ENCODE measurements at places on chromosomes 4 and X.

GRCh38 chr4:9384126-9384525 is 21.2 kb downstream of the USP17L30 start:
- no peak for DNase-seq

- DNase-seq: no peak
Observed at GRCh38 chr4:142812091-142812490, 34.0 kb downstream of the INPP4B start.

DNA sequence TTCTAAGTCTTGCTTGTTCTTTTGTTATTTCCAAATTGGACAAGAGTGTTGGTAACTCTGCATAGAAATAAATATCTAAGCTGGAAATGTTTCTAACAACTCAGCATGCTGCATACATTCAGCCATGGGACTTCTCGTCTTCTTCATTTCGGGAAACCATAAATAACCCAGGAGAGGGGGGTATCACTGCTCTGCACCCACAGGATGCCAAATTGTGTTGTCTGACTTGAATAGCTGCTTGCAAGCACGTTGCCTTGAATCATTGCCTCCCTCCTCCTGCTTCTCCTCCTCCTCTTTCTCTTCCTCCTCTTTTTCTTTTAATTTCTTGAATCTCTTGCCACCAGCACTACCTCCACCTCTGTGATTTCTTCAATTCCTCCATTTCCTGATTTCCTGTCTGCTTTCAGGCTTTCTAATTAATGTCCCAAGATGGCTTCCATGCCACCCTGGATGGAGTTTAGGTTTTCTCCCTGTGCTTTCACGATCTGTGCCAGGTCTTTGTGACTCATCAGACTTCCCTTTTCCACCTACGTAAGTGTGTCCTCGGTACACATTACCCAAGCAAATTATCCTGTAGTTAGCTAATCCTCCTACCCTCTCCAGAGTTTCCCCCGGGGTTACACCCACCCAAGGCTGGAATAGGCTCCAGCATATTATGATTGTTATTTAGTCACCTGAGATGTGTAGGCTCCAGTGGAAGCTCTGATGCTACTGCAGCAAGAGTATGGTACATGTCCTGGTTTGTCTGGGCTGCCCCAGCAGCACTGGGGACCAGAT is 122.6 kb upstream of the VCX3B start:
- DNase-seq: no peak

- DNase-seq: no peak
Observed at GRCh38 chr4:6408263-6408662, 64.2 kb downstream of the PPP2R2C start.

- DNase-seq: no peak
Observed at GRCh38 chrX:69128588-69128987, 36.7 kb downstream of the PJA1 start.

DNA sequence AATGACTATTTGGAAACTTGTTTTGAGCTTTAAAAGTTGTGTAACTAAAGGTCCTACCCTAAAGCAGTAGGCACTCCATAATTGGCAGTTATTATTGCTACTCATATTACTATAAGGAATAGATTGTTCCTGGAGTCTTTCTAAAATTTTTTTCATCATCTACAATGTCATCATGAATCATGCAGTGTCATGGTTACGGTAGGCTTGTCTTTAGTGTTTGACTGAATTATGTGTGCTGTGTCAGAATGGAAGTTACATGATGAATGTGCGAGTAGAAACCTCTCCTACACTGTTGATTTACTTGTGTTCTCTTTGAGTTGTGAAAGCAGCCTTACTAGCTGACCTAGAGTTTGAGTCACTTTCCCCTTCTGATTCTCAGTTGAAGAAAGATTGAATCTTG is 1099.9 kb downstream of the RAPGEF2 start:
- no peak for DNase-seq

GRCh38 chr4:126611900-126612299 is 1020.9 kb upstream of the INTU start:
- no peak for DNase-seq

- DNase-seq: no peak
Observed at GRCh38 chrX:113222305-113222704, 381.7 kb upstream of the AMOT start.

GRCh38 chrX:9316096-9316495 is 148.8 kb upstream of the TBL1X start:
- no peak for DNase-seq

GRCh38 chr4:7910952-7911578 is 28.6 kb downstream of the AFAP1 start:
- DNase-seq: no peak

GRCh38 chr4:81756973-81757372 is 285.3 kb upstream of the RASGEF1B start:
- no peak for DNase-seq

DNA sequence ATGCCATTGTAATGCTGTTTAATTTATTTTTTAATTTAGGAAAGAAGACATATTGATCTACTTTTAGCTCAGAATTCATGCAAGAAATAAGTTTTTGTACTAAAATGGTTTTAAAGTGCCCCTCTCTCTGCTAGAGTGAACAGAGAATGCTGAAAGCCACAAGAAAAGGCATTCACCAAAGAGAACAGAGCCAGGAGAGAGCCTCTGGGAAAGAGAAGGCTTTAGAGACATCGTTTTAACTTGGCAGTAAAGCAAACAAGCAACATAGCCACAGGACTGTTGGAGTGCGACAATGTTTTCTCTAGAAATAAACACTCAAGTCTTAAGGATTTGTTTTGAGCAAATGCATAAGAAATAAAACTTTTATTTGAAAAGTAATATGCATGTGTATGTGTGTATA is 484.1 kb upstream of the CPEB2 start:
- no peak for DNase-seq

DNA sequence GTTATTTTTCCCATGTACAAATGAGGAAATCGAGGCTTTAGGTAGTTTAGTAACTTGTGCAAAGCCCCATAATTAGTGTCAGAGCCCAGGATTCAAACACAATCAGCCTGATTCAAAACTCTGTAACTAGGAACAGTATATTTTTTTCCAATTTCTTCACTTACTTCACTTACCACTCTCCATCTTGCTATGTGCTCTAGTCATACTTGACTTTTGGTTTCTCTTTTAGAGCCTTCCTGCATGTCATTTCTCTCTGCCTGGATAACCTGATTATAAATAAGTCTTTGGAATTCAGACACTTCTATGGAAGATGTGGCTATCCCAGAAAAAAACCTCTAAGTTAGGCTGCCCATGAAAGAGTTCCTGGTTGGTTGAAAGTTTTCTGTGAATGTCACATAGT is 22.2 kb downstream of the SATL1 start:
- DNase-seq: no peak

- no peak for DNase-seq
Observed at GRCh38 chr4:140602714-140603113, 34.0 kb upstream of the UCP1 start.

GRCh38 chrX:48531358-48531959 is 8.1 kb upstream of the TBC1D25 start:
- no peak for DNase-seq

DNA sequence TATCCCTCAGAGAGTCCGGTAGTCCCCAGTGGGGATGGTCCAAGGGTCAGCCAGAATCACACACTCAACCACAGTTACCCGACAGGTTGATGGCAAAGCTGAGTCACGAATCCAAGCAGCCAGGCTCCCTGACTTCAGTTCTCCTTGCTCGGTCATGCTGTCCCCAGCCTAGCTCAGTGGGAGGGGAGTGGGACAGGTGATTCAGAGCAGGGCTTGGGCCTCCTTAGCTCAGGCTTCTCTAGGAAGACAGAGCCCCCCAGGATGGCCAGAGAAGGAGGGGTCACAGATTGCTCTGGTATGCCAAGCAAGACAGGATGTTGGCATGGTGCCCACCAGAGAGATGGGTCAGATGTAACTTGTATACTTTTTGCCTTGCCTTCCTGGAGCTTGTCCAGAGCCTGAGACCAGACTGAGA is 66.5 kb downstream of the EFNB1 start:
- no peak for DNase-seq

DNA sequence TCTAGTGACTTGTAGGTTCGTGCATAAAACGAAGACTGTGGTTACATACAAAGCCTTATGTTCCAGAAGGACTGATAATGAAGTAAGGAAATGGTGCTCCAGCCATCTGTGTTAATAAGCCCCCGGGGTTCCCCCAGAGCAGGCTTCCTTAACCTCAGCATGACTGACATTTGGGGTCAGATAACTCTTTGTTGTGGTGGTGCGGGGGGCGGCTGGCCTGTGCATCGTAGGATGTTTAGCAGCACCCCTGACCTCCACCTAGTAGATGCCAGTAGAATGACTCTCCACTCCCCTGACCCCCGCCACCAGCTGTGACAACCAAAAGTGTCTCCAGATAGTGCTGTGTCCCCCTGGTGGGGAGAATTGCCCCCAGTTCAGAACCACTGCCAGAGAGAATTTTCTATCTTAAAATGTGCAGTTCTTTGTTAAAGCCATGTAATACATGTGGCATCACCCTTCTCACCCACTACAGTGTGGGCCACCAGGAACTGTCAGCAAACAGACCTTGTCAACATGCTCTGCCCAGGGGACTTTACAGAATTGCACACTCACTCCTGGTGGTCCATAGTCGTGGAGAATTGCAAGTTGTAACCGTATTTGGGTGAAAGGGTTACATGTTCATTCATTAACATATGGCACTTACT is 7.5 kb downstream of the SH3KBP1 start:
- no peak for DNase-seq

DNA sequence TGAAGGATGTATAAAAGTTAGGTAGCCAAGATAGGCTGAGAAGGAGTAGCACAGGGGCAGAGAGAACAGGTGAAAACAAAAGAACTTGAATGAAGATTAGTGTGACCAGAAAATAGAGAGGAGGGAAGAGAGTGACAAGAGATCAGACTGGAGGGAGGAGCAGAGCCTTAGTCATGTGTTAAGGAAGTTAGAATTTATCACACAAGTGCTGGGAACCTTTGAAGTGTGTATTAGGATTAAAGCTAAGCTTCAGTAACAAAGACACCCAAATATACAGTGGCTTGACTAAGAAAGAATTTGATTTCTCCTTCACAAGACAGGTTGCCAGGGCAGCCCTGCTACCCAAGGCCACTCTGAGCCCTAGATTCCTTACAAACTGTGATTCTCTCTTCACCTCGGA is 10.7 kb upstream of the CCDC149 start:
- no peak for DNase-seq

DNA sequence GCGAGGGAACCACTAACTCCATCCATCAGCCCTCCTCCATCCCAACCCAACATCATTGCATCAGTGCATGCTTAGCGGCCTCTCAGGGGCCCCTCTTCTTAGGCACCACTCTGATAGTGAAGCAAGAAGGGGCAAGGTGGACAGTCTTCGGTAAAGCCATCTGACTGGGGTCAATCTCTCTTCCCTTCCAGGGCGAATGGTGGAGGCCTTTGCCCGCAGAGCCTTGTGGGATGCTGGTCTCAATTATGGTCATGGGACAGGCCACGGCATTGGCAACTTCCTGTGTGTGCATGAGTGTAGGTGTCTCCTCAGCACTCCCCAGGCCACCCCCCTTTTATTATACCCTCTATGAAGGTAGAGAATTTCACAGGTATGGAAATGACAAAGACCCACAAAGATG is 18.8 kb upstream of the SASH3 start:
- no peak for DNase-seq

DNA sequence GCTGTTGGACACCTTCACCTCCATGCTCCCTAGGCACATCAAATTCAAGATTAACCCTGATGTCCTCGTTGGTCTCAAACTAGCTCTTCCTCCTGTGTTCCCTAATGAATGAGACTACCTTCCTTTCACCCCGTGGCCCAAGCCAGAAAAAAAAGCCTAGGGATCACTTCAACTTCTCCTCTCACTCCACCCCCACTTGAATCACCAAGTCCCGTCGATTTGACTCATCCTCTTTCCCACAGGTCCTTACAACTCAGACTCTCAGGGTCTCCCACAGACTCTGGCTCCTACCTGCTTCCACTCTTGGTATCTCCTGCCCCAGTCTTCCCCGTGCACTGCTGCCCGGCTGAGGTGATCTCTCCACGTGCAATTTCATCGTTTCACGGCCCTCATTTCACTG is 8.5 kb downstream of the SLC25A43 start:
- no peak for DNase-seq

GRCh38 chrX:2262668-2263055 is 238.1 kb downstream of the DHRSX start:
- DNase-seq: no peak

GRCh38 chr4:144906181-144906925 is 191.6 kb downstream of the ANAPC10 start:
- DNase-seq: no peak

- no peak for DNase-seq
Observed at GRCh38 chr4:169986369-169986768, 39.8 kb downstream of the MFAP3L start.

DNA sequence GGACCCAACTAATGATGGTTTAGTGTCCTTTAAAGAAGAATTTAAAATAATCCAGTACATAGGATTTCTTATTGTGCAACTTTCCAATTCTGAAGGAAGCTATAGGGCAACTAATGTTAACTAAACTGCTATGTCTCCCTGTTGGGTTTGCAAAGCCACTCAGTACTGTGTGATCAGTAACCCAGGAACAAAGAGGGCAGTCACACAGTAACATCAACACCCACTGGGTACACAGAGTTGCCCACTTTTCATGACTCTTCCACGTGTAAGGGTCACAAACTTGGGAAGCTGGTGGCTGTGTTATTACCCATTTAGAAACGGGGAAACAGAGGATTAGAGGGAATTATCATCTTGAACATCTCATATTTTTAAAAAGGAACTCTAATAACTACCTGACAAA is 555.0 kb upstream of the DIPK2B start:
- no peak for DNase-seq

GRCh38 chr4:75786938-75787337 is 62.6 kb downstream of the USO1 start:
- DNase-seq: no peak

GRCh38 chr4:78171482-78171881 is 114.4 kb downstream of the FRAS1 start:
- DNase-seq: no peak

DNA sequence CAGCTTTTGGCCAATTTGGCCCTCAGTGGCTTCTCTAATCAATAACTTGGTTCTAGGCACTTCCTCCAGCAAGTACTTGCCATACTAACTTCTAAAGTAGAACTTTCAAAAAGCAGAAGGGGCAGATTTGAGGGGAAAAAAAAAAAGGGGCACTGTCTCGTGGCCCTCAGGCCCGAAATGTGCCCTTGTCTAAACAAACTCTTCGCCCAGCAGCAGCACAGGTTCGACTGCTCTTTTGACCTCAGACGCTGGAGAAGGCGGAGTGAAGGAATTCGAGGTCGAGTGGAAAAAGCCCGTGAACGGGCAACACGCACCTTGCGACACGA is 775 bp downstream of the GRPEL1 start:
- no peak for DNase-seq

DNA sequence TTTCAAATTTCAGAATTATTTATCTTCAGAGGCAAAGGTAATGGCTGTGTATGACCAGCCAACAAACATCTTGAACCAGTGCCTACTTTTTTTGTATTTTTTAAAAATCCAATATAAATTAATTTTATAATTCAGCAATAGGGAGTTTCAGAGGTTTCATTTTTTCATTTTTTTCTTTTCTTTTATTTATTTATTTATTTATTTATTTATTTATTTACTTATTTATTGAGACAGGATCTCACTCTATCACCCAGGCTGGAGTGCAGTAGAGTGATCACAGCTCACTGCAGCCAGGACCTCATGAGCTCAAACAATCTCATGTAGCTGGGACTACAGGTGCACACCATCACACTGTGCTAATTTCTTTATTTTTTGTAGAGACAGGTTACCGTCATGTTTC is 250.5 kb downstream of the TMEM47 start:
- DNase-seq: no peak
